Panc1 (cell line): ENCODE measurements at places on chromosomes 4 and X. TPM values are rescaled to one million over a fixed set of nuclear protein-coding genes. Genes with fewer than 3 reads are reported as not detected.

DNA sequence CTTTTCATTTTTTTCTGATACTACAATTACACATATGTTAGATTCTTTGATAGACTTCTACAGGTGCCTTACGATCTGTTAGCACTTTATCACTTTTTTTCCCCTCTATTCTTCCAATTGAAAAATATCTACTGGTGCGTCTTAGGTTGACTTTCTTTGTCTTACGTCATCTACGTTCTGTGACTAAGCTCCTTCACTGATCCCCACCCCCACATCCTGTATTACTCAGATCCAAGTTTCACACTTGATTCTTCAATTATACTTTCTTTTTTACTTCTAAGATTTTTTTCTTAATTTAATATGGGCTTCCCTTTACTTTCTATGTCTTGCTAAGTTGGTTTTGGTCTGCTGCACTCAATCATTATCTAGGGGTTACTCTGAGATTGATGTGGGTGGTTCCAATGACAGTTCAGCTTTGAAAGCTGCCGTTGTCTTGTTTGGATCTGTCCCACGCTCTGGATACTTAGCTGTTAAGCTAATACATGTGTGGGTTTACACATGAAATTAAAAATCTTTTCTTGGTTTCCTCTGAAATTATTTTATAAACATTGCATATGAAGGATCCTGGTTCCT is 1321.1 kb downstream of the RAPGEF2 start:
- no peaks in the 10 kb centered on the region for H3K4me1 ChIP-seq
- H3K27me3 ChIP-seq: no peaks in the 10 kb centered on the region
- H3K4me3 ChIP-seq: no peak overlapping the region
- no peaks in the 10 kb centered on the region for H3K36me3 ChIP-seq

DNA sequence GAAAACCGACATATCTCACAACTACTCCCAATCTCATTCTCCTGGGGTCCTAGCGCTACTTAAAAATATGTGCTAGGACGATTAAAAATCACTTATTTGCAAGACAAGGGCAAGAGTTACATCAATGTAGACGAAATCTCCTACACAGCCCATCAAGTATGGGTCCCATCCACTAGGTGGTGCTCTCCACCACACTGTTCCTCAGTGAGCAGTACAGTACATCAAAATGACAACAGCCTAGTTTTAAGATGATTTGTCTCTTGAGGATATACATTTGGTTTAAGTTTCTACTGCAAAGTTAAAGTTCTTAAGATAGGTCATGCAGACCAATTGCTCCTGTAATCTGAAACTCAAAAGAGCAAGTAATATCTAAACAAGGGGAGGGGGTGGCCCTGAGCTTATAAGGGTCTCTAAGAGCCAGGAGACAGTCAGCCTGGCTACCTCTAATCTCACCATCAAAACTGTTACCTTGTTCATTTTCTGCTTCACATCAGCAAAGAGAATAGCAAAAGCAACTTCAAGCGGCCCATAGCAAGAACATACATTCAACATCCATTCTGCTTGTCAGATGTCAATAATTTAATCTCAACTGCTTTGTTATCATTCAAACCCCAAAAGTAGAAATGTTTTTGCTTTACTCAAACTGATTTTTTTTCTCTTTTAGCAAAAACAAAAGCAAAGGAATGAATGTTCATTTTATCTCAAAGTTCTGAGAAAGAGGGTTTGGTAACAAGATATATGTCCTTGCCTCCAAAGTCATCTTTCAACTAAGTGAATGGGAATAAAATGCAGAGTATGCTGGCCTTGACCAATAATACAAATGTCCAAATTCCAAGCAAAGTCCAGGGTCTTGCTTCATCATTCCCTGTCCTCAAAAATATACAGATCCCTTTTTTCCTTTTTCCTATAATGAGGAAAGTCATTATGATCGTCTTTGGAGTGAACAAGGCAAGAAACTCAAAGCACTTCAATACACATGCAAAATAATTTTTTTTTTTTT is 53.1 kb downstream of the STX18 start:
- no peaks in the 10 kb centered on the region for H3K27me3 ChIP-seq
- no peak overlapping the region for H3K4me3 ChIP-seq
- peaks cover 6% of the 10 kb centered on the region for H3K4me1 ChIP-seq

Gene EMCN
- not detected for total RNA-seq

- H3K36me3 ChIP-seq: no peaks in the 10 kb centered on the region
- H3K4me3 ChIP-seq: no peak overlapping the region
- no peaks in the 10 kb centered on the region for H3K27me3 ChIP-seq
- H3K27ac ChIP-seq: no peak overlapping the region
Observed at GRCh38 chrX:12076046-12076445, 62.2 kb upstream of the FRMPD4 start.

DNA sequence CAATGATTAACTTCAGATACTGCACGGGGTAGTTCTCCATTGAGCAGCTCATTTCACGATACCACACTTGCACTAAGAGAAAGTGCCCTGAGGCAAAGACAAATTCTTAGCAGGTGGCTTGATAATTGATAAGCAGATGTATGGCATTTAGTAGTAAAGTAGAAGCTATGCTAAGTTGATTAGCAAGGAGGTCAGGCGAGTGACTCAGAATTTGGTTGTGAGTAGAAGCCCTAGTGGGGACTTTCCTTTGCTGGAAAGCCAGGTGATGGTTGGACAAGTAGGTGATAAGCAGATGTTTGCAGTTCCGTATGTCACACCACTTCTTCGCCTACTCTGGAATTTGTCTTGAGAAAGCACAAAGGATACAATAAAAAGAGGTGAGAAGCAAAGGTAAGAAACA is 58.7 kb downstream of the TLL1 start:
- no peaks in the 10 kb centered on the region for H3K36me3 ChIP-seq
- no peaks in the 10 kb centered on the region for H3K4me1 ChIP-seq
- no peaks in the 10 kb centered on the region for H3K27me3 ChIP-seq
- H3K27ac ChIP-seq: no peak overlapping the region
- H3K4me3 ChIP-seq: no peak overlapping the region

GRCh38 chr4:24063731-24064130 is 173.9 kb upstream of the PPARGC1A start:
- no peaks in the 10 kb centered on the region for H3K36me3 ChIP-seq
- no peaks in the 10 kb centered on the region for H3K27me3 ChIP-seq
- no peak overlapping the region for H3K4me3 ChIP-seq
- H3K27ac ChIP-seq: no peak overlapping the region
- no peak for DNase-seq

Gene RHOXF1
- total RNA-seq: 0.41 TPM

Gene UGT2A3
- 0.05 TPM for total RNA-seq

DNA sequence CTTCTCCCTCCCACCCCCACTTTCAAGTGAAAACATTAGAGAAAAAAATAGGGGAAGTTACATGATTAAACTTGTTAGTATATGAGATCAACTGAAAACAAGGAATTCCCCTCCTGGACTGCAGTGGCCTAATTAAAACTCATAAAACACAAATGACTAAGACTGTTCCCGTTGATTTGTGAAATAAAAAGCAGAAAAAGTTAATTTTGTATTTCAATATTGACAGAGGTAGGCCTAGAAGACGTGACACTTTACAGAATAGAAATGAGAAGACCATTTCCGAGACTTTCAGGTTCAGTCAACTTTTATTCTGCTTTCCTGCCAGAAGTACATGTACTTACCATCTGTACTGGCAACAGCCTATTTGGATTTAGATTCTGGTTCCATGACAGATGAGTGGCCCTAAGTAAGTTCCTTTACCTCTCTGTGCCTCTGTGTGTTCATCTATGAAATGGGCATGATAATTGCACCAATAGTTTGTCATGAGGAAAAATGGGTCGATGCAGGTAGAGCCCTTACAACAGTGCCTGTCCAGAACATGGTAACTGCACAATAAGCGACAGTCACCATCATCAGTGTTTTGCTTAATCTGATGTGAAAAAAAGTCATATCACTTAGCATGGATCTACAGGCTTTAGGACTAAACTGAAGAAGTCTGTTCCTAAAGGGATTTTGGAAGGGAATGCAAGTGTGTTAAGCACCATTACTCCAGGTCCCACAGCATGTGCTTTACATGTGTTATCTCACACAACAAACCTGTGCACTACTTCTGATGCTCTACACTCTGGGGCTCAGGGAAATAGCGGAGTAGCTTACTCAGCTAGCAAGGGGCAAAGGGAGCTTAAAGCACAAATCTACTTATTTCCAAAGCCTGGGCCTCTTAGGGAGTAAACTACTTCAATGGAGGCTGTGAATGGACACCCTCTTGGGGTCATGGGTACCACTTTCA is 562.3 kb upstream of the DIPK2B start:
- no peak overlapping the region for H3K27ac ChIP-seq
- H3K4me3 ChIP-seq: no peak overlapping the region
- DNase-seq: no peak
- peaks cover 6% of the 10 kb centered on the region; the same call in 1 of the 2 replicates for H3K36me3 ChIP-seq

Gene NSG1
- not detected for total RNA-seq

DNA sequence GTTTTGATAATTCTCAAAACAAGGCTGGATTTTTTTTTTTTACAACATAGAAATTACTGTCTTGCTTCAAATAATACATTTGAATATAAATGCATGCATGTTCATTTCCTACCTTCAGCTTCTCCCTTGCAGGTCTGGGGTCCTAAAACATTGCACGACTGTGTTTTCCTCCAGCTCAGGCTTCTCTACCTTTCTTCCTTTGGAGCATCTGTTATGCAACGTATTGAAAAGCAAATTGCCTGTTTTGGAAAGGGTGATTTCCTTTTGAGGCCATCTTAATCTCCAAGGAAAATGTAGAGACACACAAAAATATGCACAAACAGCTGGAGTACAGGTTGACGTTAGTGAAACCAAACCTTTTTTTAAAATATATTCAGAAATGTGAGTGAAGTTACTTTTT is 115.6 kb upstream of the TLL1 start:
- DNase-seq: no peak
- H3K27ac ChIP-seq: no peak overlapping the region
- no peaks in the 10 kb centered on the region for H3K4me1 ChIP-seq
- no peak overlapping the region for H3K4me3 ChIP-seq
- H3K27me3 ChIP-seq: no peaks in the 10 kb centered on the region
- H3K36me3 ChIP-seq: no peaks in the 10 kb centered on the region

GRCh38 chrX:8848441-8848840 is 47.3 kb upstream of the FAM9A start:
- no peak for DNase-seq
- H3K4me1 ChIP-seq: no peaks in the 10 kb centered on the region
- H3K4me3 ChIP-seq: no peak overlapping the region
- H3K27ac ChIP-seq: no peak overlapping the region
- no peaks in the 10 kb centered on the region for H3K36me3 ChIP-seq

GRCh38 chrX:74284391-74284952 is 19.5 kb upstream of the ZCCHC13 start:
- no peak for DNase-seq
- H3K4me1 ChIP-seq: peaks cover 44% of the 10 kb centered on the region

Gene HTN3
- total RNA-seq: not detected

GRCh38 chrX:71565474-71566041 is 12.7 kb upstream of the GCNA start:
- no peaks in the 10 kb centered on the region for H3K27me3 ChIP-seq
- no peak overlapping the region for H3K27ac ChIP-seq
- no peaks in the 10 kb centered on the region for H3K4me1 ChIP-seq
- peaks cover 43% of the 10 kb centered on the region for H3K36me3 ChIP-seq
- no peak overlapping the region for H3K4me3 ChIP-seq

Gene TLR6
- total RNA-seq: 1.1 TPM

Gene SLC35A2
- 72.4 TPM for total RNA-seq

Gene IL1RAPL1
- total RNA-seq: 0.59 TPM

Gene ODAPH
- not detected for total RNA-seq

GRCh38 chr4:55768291-55768690 is 51.3 kb upstream of the EXOC1L start:
- no peak overlapping the region for H3K4me3 ChIP-seq
- no peak overlapping the region for H3K27ac ChIP-seq
- DNase-seq: no peak

DNA sequence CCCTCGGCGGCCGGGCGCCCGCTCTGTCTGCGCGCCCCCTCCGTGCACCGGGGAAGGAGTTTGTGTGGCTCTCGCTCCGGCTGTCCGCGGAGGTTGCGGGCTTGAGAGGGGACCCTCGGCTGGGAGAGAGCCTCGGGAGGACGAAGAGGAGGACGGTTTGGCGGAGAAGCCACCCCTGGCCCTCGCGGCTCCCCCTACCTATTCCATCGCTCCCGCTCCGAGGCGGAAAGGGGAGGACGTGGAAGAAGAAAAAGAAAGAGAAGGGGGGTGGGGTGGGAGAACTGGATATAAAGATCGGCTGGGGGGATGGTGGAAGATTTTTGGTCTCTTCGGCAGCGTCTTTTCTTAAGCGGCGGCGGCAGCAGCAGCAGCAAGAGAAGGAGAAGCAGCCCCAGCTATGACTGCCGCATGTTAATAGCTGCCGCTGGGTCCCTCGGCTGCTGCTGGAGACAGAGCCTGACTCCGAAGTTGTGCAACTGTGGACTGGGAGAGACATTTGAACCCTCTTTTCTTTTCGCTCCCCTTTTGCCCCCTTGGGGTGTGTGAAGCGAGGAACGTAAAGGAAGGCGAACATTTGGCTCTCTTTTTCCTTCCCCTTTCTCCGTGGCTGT is 895 bp downstream of the ADGRL3 start:
- H3K4me1 ChIP-seq: no peaks in the 10 kb centered on the region
- no peak for DNase-seq
- no peak overlapping the region for H3K27ac ChIP-seq
- peaks cover 10% of the 10 kb centered on the region for H3K27me3 ChIP-seq

Gene PRDM8
- 5.3 TPM for total RNA-seq

DNA sequence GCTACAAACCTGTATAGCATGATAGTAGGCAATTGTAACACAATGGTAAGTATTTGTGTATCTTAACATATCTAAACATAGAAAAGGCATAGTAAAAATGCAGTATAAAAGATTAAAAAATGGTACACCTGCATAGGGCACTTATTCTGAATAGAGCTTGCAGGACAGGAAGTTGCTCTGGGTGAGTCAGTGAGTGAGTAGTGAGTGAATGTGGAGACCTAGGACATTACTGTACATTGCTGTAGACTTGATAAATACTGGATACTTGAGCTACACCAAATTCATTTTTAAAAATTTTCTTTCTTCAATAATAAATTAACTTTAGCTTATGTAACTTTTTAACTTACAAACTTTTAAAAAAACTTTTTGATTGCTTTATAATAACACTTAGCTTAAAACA is 68.2 kb upstream of the MAML3 start:
- no peaks in the 10 kb centered on the region for H3K36me3 ChIP-seq
- no peaks in the 10 kb centered on the region for H3K27me3 ChIP-seq
- H3K4me3 ChIP-seq: no peak overlapping the region
- no peak overlapping the region for H3K27ac ChIP-seq
